NAMALWA (cell line): ENCODE measurements at places on chromosomes 4 and X.

DNA sequence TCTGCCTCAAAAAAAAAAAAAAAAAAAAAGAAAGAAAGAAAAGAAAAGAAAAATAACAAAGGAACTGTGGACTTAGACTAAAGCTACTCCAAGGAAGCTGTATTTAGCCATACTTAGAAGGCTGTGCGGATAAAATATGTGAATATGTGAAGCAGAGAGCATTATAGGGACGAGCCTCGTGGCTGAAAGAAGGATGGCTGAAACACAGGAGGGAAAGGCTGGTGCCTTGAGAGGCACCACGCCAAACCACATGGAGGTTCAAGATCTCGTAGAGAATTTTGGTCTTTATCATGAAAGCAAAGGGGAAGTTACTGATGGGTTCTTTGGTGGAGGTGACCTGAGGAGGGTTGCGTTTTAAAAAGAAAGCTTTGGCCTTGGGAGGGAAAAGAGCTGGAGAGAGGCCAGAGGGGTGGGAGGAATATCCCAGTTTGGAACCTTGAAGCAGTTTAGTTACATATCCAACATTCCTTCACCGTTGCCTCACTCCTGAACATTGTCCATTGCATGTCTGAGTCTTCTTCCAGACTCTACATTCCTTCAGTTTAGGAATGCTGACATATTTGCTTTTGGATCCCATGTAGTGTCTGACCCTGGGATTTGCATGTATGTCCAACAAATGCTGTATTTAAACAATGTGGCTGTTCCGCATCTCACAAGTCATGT, 82.5 kb downstream of the CPE start:
- no peak for DNase-seq

DNA sequence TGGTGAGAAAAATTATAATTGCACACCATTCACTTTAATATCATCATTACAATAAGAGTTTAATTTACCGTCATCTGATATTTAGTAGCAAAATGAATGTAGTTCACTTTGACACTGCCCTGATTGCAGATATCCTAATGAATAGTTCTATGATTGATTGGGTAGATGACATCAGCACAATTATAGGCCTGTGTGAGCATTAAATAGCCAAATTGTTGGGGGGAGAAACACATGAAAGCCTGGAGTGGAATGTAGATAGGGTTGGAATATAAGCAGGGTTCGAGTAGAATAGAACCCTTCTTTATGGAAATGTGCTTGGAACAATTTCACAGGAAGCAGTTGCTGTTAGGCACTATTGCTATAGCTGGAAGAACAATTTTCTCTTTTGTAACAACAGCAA, 1526.2 kb downstream of the RPA4 start:
- DNase-seq: no peak

GRCh38 chrX:63581398-63581797, 203.6 kb downstream of the ARHGEF9 start:
- no peak for DNase-seq

- DNase-seq: no peak
Observed at GRCh38 chr4:86909546-86910295, 17.5 kb upstream of the C4orf36 start.

- no peak for DNase-seq
Observed at GRCh38 chrX:111888600-111888999, 12.6 kb downstream of the TRPC5OS start.
